ENCODE measurements at places on chromosomes 11 and 22.

DNA sequence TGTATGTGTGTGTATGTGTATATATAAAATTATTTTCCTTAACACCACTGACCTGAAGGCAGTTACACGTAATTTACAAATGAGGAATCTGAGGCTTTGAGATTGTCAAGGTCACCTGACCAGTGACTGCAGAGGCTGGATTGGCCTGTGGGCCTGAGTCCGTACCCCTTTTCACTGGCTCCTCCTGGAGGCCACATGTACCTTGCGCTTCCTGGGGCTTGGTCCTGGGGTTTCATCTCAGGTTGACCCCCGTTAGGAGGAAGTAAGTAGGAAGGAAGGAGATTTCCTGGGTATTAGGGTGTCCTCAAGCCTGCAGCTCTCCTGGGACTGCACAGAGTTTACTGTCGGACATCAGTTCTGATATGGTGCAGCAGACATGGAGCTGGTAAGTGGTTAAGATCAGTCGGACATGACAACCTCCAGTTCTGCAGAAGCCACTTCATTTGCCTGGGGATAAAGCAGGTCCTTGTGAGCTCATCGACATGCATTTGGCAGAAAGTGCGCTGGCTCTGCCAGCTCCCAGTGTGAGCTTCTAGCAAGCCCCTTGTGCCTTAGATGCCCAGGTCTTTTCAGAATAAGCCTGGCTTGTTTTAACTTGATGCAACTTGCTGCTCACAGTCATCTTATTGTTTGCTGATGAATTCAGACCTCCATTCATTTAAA is 36.6 kb downstream of the ST3GAL4 start:
- DNase-seq = no peak

- no peak for DNase-seq
Observed at GRCh38 chr22:46740910-46741780, 3.1 kb upstream of the CERK start.

GRCh38 chr11:47869544-47870393 is 21.6 kb upstream of the NUP160 start:
- DNase-seq = no peak

DNA sequence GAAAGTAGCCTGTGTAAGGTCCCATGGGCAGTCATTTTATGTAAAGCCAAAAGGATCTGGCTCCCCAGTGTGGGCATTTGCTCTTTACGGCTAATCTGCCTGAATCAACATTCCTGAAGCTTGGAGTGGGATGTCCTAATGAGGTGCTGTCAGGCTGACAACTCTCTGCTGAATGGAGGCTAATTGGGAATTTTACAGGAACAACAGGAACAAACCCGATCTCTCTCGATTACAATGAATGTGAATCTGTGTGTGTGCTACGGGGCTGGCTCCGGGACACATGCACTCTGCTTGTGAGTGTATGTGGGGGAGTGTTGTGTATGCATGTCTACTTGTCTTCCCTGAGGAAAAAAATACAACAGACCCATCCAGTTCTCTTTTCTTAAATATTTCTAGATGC is 415.2 kb downstream of the TENM4 start:
- no peak for DNase-seq

DNA sequence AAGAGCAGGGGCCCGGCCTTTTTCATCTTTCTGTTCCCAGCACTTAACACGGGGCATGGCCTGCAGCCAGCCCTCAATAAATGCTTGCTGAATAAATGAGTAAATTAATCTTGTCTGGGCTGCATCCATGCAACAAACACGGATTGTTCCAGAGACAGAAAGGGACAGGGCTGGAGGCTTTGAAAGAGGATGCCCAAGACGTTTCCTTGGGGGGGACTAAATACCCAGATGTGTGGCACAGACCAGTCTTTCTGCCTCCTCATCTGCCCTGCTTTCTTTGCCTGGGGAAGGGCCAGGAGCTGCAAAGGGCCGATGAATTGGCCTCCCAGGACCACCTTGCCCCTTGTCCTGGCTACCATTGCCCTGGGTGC is 40.4 kb downstream of the SHISAL1 start:
- no peak for DNase-seq

DNA sequence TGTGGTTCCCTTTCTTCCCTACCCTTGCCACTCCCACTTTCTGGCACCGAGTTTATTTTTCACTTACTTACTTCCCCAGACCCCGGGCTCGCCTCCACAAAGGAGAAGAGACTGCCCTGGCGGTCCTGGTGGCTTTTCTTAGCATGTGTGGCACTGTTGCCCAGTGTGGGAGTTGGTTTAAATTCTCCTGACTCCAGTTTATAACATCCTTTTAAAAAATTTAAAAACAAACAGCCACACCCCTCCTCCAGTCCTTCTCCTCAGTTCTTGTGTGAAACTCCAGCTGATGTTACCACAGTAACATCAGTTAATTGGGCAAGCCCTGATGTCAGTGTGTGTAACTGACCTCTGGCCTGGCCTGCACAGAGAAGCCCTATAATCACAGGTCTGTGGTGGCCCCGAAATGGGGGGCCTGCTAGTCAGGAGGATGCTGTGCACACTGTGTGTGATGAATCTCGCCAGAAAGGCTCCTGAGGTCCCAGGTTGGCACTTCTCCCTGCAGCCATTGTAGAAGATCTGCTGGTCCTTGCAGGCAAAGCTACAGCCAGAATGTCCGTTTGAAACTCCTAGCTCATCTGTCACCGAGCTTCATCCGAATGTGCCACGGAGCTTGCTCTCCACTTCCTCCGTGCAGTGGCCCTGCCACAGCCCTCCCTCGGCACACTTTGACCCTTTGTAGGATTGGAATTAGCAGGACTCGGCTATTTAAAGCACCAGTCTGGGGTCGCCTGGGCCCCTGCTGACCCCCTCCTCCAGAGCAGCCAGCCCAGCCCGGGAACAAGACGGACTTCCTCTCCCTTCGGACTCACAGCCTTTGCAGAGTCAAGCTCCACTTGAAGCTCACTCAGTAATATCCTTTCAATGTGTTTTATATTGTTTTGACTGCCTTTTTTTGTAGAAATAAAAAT is 7.6 kb downstream of the YDJC start:
- no peak for DNase-seq

GRCh38 chr11:23192256-23192655 is 332.0 kb upstream of the CCDC179 start:
- DNase-seq = no peak

- no peak for DNase-seq
Observed at GRCh38 chr11:124050748-124051147, 9.6 kb upstream of the OR10G7 start.

DNA sequence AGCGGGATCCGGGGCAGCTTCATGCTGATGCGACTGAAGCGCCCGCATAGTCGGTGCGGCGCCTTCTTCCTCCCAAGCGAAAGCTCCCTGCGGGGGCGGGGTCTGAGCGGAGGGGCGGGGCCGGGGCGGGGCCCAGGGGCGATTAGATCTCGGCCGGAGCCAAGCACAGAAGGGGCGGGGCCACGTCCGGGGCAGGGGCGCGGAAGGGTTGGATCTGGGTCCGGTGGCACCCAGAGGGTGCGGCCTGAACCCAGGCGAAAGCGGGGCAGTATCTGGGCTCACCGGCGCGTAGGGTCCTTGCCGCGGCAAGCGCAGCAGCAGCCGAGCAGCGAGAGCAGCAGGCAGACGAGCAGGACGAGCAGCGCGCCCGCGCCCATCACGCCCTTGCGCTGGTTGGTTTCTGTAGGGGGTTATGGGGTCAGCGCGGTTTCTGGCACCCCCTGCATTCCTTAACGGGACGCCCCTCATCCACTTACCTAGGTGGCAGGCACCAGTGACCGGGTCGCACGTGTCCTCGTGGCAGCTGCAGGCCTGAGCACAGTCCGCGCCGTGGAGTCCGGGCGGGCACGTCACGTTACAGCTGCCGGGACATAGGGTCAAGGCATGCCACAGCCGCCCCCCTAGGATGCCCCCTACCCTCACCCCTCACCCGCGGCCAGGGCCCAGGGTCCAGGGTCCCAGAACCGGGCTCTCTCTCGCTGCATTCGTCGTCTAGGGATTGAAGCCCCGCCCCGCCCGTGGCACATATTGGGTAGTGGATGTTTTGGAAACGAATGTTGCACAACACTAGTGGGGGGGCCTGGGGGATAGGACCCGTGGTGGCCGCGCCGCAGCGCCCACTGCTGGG is 8.1 kb downstream of the SCARF2 start:
- DNase-seq = peak; percentile 60

- DNase-seq = no peak
Observed at GRCh38 chr22:38802671-38803121, 8.8 kb upstream of the DNAL4 start.

GRCh38 chr11:60498853-60499252 is 6.3 kb downstream of the MS4A12 start:
- DNase-seq = no peak

GRCh38 chr11:109971184-109971523 is 122.0 kb upstream of the ZC3H12C start:
- no peak for DNase-seq

DNA sequence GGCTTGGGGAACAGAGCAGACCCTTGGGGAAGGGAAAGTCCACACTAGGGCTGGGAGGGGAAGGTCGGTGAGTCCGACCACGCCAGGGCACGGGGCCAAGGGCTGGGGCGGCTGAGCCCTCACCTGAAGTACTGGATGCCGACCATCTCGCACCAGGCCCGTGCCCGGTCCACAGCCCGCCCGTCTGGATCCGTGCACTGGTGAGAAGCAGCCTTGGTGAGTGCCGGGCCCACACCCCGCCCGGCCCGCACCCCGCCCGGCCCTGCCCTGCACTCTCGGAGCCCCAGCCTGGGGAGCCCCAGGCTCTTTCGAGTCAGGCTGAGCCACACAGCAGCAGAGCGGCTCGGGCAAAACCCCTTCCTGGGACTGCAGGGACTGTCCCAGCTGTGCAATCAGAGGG is 1.9 kb upstream of the BAIAP2L2 start:
- DNase-seq = no peak

DNA sequence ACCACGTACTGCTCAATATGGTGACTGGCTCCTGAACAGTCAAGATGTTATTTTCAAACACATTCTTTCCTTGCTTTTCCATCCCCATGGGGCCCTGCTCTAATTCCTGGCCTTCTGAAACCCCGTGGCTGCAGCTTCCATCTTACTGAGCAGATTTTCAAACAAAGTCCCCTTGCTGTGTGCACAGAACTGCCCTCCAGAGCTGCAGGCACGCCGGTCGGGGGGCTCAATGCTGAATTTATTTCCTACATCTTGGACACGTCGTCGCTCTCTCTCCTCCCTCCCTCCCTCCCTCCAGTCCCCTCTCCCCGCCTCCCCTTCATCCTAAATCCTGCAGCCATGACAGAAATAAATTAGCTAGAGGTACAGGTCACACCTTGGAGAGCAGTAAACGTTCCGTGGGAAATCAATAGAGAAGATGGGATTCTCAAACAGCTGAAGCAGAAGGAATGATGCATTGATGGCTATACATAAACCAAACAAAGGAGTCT is 243.1 kb upstream of the BLID start:
- DNase-seq = no peak

GRCh38 chr22:29200901-29201300 is 4.8 kb upstream of the EMID1 start:
- DNase-seq = no peak

- DNase-seq = no peak
Observed at GRCh38 chr22:50467341-50467740, 7.5 kb downstream of the SBF1 start.

DNA sequence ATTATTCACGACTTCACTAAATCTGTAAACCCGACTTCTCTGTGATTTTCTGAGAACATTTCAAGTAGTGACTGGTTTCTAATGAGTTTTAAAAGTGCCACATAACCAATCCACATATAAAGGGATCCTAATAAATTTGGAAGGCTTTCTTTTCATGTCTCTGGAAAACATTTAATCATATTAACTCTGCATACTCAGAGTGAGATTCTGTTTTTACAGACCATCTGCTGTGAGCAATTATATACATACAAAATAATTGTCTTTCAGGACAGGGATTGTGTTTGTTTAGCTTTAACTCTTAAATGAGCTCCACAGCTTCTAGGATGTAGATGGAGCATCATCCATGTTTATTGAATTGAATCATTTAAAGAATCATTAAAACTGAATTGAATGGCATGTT is 65.1 kb downstream of the PRMT3 start:
- no peak for DNase-seq

GRCh38 chr11:65915821-65916251 is 3.0 kb downstream of the C11orf68 start:
- DNase-seq = no peak

GRCh38 chr11:9089636-9090035 is 1.8 kb downstream of the SCUBE2 start:
- DNase-seq = no peak

GRCh38 chr11:6371825-6372224 is 18.4 kb upstream of the SMPD1 start:
- DNase-seq = no peak

DNA sequence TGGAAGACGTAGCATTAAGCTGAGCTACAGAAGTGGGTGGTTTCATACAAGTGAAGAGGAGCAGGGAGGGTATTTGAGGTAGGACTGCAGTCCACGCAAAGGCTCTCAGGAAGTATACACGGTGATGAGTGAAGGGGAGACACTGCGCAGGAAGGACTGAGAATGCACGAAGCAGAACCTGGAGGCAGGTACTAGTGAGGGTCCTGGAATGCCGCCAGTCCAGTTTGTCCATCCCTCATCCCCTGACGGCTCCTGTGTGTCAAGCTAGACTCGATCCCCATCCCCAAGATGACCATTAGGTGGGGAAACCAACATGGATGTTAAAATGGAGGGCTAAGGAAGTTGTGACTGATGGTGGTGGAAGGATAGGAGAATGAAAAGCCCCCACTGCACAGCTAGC is 23.8 kb downstream of the ART5 start:
- no peak for DNase-seq

- DNase-seq = no peak
Observed at GRCh38 chr11:68714060-68714856, 29.9 kb downstream of the GAL start.

DNA sequence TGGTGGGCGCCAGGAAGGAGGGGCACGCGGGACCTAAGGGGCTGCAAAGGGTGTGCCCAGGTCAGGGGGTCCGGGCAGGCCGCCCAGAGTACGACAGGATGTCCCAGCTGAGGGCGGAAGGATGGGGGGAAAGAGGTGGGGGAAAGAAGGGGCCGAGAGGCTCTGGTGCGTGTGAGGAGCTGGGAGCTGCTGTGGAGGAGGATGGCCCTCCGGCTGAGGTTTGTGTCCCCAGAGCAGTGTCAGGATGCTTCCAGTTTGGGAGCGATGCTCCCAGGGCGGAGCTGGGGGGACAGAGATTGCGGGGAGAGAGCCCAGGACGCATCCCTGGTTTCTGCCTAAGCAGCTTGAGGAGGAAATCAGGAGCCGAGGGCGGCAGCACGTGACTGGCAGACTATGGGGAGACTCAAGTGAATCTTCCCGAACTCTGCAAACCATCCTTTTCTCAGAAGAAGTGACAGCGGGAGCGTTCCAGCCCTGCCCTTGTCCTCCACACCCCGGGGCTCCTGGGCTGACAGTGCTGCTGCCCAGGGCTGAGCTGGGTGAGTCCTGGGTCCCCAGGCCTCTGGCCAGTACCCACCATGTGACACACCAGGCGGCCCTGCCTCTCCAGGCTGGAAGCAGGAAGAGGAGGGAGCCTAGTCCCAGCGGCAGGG is 19.7 kb upstream of the TTLL12 start:
- DNase-seq = no peak

DNA sequence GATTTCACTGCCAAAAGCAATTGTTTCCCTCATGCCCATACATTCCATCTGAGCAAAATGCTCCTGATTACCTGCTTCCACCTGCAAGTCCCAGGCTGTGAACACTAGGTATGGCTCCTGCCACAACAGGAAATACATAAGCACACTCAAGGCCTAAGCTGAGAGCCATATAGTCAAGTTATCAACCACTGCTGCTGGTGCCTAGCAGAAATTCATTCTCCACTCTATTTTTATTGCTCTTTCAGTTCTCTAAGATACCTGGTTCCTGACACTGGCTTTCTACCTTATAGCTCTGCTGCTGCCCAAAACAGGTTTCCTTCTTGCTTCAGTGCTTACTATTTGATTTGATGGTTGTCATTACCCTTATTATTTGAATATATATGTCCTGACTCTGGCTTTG is 31.6 kb downstream of the SLC36A4 start:
- no peak for DNase-seq

Measured in activated CD8-positive, alpha-beta memory T cell treated with anti-CD3 and anti-CD28 coated beads for 48 hours (primary cell).